ENCODE measurements at places on chromosomes 5 and 9.

DNA sequence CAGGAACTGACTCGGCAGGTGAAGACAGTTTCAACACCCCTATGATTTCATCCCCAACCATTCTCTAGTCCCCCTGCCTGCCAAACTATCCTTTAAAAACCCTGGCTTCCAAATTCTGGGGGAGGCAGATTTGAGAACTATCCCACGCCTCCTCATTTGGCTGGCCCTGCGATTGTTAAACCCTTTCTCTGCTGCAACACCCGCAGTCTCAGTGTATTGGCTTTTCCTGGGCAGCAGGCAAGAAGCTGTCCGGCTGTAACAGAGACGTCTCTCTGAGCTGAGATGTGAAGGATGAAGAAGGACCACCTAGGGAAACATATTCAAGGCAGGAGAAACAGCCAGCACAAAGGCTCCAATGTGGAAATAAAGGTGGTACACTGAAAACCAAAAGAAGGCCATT is 6.6 kb downstream of the ST6GALNAC6 start:
- no peak overlapping the region for H3K4me3 ChIP-seq
- H3K36me3 ChIP-seq, result peaks cover 37% of the 10 kb centered on the region
- no peaks in the 10 kb centered on the region for H3K27me3 ChIP-seq

DNA sequence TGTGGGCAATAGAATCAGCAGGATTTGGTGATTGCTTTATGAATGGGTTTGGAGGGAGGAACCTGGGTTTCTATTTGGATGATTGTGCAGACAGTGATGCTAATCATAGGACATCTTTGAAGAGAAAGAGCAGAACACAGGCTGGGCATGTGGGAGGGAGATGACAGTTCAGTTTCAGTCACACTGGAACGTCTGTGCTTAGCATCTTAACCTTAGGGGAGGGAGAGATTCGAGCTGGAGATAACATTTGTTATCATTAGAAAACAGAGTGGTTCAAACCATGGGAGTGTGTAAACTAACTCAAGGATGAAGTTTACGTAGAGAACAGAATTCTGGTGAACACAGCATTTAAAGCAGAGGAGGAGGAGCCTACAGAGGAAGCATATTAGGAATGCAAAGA is 138.6 kb upstream of the PPP2R2B start:
- no peak overlapping the region for H3K4me3 ChIP-seq
- no peaks in the 10 kb centered on the region for H3K4me1 ChIP-seq
- H3K36me3 ChIP-seq, result no peaks in the 10 kb centered on the region

GRCh38 chr5:6715758-6716628 is 2.8 kb downstream of the TENT4A start:
- no peak overlapping the region for H3K27ac ChIP-seq
- peak overlapping the region; percentile 49 for H3K4me3 ChIP-seq
- DNase-seq, result peak; percentile 21
- H3K27me3 ChIP-seq, result no peaks in the 10 kb centered on the region
- no peaks in the 10 kb centered on the region for H3K36me3 ChIP-seq
- peaks cover 12% of the 10 kb centered on the region for H3K4me1 ChIP-seq

- H3K27ac ChIP-seq, result no peak overlapping the region
- H3K27me3 ChIP-seq, result no peaks in the 10 kb centered on the region
- no peaks in the 10 kb centered on the region for H3K36me3 ChIP-seq
- H3K4me3 ChIP-seq, result no peak overlapping the region
Measured at GRCh38 chr9:129446828-129447550, 173.9 kb downstream of the C9orf50 start.

DNA sequence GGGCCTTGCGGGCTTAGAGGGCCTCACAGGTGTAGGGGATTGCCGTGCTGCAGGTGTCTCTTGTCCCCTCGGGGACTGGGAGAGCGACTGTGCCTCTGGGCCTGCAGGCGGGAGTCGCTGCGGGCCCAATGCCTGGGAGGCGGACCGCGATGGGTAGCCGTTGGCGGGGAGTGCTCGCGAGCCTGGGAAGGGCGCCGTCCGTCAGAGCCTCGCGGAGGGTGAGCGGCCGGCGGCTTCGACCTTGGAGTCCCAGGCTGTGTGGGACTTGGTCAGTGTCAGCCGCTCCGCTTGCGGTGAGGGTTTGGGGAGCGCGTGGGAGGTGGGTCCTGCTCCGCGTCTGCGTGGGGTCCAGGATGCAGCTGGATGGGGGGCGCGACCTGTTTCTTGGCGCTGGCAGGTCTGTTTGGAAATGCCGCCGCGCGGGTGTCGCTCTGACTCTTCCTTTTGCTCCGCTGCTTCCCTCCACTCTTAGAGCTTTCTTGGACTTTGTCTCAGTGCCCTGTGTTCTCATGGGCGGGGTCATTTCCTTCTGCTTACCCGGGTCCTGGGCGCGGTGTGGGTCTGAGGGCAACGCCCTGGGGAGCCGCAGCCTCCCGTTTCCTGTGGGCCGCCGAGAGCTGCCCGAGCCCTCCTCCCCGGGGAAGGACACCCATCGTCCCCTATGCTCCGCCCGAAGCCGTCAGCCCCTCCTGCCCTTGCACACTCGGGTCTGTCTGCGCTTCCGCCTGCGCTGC is 88.9 kb upstream of the CACNA1B start:
- peak overlapping the region; percentile 89 for H3K27ac ChIP-seq
- peak overlapping the region; percentile 20 for H3K4me3 ChIP-seq
- no peaks in the 10 kb centered on the region for H3K36me3 ChIP-seq
- H3K27me3 ChIP-seq, result no peaks in the 10 kb centered on the region
- peaks cover 6% of the 10 kb centered on the region for H3K4me1 ChIP-seq
- peak; percentile 92 for DNase-seq

DNA sequence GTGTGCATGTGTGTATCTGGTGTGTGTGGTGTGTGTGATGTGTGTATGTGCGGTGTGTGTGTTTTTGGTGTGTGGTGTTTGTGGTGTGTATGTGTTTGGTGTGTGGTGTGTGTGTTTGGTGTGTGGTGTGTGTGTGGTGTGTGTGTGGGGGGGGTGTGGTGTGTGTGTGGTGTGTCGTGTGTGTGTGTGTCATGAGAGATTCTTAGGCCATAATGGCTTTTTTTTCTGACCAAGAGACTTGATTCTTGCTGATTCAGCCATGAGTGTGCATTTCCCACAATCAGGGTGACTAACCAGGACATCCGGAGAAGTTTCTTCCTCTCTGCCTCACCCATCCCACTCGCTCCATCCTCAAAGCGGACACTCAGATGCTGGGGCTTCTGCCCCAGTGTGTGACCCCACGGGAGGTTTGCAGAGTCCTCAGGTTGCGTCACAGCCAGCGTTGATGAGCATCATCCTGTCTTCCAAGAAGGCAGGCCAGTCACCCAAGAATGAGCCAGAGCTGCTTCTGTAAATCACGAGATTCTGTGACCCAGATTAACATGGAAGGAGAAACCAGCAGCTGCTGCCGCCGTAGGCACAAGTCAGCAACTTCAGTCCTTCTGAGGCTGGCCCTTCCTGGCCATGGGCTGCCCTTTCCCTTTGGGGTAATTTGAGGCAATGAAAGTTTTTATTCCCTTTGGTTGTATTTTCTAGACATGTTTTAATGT is 12.5 kb upstream of the CTSL start:
- no peaks in the 10 kb centered on the region for H3K27me3 ChIP-seq
- peak overlapping the region; percentile 31 for H3K27ac ChIP-seq
- no peak overlapping the region for H3K4me3 ChIP-seq
- H3K4me1 ChIP-seq, result no peaks in the 10 kb centered on the region

DNA sequence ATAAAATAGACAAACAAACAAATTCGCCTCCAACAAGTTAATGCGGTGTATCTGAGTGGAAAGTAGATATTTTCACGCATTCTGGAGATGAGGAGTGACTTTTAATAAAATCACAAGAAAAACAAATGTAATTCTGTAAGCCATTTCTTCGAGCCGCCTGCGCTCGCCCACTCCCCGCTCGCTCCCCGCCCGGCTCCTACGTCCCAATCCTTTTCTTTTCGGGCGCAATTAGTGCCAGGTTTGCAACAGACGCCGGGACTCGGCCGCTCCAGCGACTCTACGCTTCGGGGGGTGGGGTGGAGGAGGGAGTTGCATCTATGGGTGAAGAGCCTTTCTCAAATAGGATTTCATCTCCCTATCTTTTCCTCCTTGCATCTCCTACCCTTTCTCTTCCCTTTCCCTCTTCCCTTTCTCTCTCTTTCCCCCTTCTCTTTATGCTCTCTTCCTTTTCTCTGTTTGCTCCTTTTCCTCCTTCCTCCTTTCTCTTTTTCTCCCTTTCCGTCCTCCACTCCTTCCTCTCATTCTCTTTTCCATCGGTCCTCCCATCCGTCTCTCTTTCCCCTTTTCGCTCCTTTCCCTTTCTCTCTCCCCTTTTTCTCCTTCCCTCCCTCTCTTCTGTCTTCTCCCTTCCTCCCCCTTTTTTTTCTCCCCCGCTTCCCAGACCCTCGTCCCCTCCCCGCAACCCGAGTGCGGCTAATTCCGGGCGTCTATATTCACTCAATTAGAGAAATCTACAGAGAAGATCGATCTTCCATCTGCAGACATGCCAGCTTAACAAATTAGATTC is 6.1 kb upstream of the OTP start:
- no peak overlapping the region for H3K4me3 ChIP-seq
- DNase-seq, result no peak
- H3K27ac ChIP-seq, result no peak overlapping the region
- no peaks in the 10 kb centered on the region for H3K4me1 ChIP-seq

DNA sequence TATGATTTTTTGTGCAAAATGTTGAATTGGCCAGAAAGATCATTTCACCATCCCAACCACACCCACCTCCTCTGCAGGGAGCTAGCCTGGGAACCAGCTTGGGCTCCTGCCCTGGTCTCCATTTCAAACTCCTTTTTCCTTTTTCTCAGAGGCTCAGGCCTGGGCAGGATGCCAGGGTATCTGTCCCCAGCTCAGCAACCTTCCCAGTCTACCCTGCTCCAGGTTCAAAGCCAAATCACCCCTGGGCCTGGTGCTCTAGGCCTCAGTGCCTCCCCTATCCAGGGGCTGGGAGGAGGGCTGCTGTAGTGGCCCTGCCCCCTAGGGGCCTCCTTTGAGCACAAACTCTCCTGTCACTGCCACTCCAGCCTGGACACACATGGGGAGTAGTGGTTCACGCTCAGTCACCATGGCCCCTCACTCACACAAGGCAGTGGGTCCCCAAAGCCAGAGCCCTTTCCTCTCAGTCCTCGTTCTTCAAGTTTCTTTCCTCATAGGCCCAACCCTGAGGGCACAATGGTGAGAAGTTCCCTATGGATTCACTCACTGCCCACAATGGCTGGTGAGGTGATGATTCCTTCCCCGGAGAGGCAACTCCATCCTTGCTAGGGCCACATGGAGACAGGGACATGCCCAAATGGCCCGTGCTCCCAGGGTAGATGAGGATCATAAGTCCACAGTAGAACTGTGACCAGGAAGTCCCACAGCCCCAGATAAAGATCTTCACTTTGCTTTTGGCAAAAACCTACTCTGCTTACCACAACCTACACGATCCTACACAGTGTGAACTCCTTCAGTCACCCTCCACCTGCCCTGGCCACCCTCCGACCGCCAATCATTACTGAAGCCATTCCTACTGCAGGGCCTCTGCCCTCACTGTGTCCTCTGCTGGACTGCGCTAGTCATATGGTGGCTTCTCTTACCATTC is 1.6 kb upstream of the ST6GALNAC4 start:
- H3K27me3 ChIP-seq, result no peaks in the 10 kb centered on the region
- H3K4me1 ChIP-seq, result peaks cover 35% of the 10 kb centered on the region
- DNase-seq, result peak; percentile 53
- H3K36me3 ChIP-seq, result no peaks in the 10 kb centered on the region

GRCh38 chr5:116525674-116526073 is 48.9 kb downstream of the SEMA6A start:
- H3K27me3 ChIP-seq, result no peaks in the 10 kb centered on the region
- peak; percentile 54 for DNase-seq
- H3K4me3 ChIP-seq, result no peak overlapping the region
- H3K27ac ChIP-seq, result peak overlapping the region; percentile 86
- no peaks in the 10 kb centered on the region for H3K36me3 ChIP-seq

DNA sequence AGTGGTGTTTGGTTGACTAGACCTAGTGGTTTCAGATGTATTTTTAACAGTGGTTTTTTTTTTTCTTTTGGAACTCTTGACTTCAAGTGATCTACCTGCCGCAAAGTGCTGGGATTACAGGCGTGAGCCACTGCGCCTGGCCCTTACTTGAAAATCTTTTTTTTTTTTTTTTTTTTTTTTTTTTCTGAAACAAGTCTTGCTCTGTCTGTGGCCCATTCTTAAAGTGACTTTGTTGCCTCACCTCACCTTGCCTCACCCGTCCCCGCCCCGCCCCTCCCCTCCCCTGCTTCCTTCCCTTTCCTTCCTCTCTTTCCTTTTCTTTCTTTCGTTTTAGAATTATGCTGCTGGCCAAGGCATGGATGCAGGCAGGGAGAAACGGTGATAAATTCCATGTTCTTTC is 26.0 kb downstream of the GPBP1 start:
- H3K27me3 ChIP-seq, result no peaks in the 10 kb centered on the region
- H3K4me1 ChIP-seq, result peaks cover 6% of the 10 kb centered on the region
- no peaks in the 10 kb centered on the region for H3K36me3 ChIP-seq

DNA sequence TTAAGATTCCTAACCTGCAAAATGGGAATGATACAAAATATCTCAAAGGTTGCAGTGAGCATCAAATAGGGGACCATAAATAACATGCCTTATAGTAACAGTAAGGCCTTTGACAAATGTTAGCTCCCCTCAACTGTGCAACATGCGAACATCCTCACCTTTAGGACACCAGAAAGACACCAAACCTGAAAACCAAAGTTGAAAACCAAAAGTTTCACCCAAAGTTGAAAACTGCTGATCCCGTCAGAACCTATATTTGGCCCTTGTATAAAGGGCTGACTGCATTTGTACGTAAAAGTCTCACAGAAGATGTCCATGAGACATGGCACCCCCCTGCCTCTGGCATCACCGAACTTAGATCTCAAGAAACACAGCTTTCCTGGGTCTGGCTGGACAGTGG is 12.1 kb downstream of the CDK5RAP2 start:
- H3K27ac ChIP-seq, result no peak overlapping the region
- no peak overlapping the region for H3K4me3 ChIP-seq
- no peaks in the 10 kb centered on the region for H3K36me3 ChIP-seq
- no peaks in the 10 kb centered on the region for H3K27me3 ChIP-seq
- no peaks in the 10 kb centered on the region for H3K4me1 ChIP-seq
- DNase-seq, result no peak

DNA sequence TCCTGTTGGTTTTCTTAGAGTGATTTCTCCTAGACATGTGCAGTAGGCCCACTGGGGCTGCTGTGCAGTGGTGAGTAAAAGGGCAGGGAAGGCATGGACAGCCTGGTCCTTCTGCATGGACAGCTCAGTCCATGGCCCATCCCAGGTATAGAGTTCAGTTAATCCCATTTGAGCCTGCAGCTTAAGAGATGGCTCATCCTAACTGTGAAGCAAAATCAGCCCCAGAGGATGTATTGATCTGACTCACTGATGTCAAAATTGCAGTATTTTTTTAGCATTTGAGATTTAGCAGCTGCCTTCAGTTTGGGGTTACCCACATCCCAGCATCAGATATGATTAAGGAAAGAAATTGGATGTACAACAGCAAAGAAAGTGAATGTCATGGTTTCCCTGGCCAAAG is 93.4 kb downstream of the PDE6A start:
- no peak for DNase-seq
- H3K4me1 ChIP-seq, result peaks cover 11% of the 10 kb centered on the region
- H3K4me3 ChIP-seq, result no peak overlapping the region
- H3K27me3 ChIP-seq, result no peaks in the 10 kb centered on the region
- peaks cover 2% of the 10 kb centered on the region for H3K36me3 ChIP-seq
- no peak overlapping the region for H3K27ac ChIP-seq

- no peak for DNase-seq
- no peak overlapping the region for H3K4me3 ChIP-seq
- no peaks in the 10 kb centered on the region for H3K36me3 ChIP-seq
- no peak overlapping the region for H3K27ac ChIP-seq
- H3K27me3 ChIP-seq, result no peaks in the 10 kb centered on the region
Measured at GRCh38 chr5:87152886-87153285, 114.8 kb upstream of the RASA1 start.

All from colonic mucosa (tissue), 4 donors.